ENCODE measurements at places on chromosomes 4 and X.

DNA sequence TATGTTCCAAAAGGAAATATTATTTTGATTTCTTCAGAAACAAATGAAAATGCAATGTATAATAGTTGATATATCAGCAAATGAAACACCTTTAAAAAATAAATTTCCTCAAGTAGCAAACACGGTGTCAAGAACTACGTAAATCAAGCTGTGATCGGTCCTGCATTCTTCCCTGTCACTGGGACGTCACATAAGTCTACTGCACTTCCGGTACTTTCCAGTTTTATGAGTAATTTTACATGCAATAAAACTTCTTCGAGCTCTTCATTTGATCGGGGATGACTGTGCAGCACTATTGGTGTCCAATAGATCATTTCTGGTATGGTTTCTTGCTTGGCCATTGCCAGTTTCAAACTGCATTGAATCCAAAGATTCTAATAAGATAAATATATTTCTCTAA lies 114.0 kb upstream of the VEGFC start:
- no peak for DNase-seq

DNA sequence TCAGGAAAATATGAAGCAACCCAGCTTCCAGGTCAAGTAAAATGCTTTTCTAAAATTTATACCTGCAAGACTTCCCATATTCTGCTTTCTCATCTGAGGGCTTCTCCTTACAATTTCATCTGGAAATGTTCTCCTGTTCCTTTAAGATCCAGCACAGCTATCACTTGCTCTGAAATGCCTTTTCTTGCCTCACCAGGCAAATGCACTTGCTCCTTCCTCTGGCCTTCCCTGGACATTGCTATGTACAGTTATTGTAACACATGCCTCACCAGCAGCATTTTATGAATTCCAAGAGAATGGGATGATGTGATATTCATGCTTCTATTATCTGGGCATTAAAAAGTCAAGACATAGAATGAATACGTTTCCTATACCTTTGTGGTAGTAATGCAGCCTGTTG lies 842.1 kb upstream of the INTU start:
- DNase-seq, result no peak

DNA sequence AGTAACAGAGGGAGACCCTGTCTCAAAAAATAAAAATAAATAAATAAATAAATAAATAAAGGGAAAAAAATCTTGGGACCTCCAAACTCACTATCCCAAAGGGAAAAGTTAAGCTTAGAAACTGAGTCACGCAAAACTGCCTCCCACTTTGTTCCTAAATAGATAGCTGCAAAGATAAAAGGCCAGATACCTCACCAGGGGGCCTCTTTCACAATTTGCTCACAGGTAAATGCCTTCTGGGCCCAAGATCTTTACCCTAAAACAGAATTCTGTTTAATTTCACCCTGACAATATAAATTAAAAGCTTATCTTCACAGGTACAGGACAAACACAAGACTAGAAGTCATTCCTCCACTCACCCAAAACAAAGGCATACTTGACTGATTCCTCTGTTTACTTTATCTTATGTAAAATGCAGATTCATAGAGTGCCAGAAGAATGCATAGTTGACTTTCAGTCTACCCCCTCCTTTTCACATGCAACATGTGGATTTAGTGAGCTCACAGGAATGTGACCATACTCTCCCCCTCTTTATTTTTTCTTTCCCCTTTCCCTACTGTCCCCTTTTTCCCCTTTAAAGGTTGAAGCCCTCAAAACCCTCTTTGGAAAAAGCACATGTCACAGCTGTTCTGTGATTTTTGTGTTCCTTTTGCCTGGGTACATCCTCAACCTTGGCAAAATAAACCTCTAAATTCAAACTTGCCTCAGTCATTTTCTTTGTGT lies 23.4 kb downstream of the ELF2 start:
- no peak for DNase-seq

- no peak for DNase-seq
Observed at GRCh38 chr4:148812101-148812500, 369.9 kb upstream of the NR3C2 start.

- no peak for DNase-seq
Observed at GRCh38 chr4:8262637-8263322, 6.8 kb upstream of the HTRA3 start.

- DNase-seq, result no peak
Observed at GRCh38 chr4:40731792-40732245, 17.9 kb upstream of the NSUN7 start.

Data from type B pancreatic cell (in vitro differentiated cells).